D721Med (cell line): ENCODE measurements at places on chromosomes 11 and 22.

GRCh38 chr22:36280379-36280778, 27.4 kb downstream of the APOL1 start:
- DNase-seq = no peak

DNA sequence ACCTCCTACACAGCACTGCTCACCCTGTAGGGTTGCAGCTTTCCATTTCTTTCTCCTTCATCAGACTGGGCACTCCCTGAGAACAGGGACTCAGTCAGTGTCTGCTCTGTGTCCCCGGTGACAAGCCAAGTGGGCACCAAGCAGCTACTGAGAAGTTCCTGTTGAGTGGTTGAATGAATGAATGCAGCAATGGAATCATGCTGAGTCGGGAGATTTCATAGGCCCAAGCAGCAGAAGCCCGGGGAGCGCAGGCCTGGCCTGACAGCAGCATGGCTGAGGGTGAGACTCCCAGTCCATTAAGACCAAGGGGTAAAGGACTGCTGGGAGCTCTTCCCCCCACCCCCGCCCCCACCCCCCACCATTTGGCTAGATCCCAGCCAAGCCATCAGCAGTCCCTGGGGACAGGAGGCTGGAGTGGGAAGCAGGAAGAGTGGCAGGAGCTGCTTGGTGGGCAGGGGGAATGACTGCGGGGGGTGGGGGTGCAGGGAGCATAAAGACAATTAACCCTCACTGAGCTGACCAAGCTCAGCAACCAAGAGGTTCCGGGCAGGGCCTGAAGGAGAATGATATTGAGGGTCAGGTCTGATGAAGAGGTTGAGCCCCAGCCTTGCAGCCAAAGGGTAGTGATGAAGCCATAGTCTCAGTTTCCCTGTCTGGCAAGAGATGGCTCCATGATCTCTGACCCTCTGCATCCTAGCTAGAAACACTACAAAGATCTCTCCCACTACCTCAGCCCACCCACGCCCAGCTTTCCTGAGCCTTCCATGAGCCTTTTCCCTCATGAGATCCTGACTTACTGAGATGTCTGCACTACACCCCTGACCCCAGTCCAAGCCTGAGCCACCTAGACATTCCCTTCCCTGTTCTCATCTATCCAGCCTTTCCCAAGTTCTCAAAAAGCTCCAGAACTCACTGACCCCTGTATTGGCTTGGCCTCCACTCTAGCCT, 2.8 kb downstream of the PDE2A start:
- DNase-seq = no peak

DNA sequence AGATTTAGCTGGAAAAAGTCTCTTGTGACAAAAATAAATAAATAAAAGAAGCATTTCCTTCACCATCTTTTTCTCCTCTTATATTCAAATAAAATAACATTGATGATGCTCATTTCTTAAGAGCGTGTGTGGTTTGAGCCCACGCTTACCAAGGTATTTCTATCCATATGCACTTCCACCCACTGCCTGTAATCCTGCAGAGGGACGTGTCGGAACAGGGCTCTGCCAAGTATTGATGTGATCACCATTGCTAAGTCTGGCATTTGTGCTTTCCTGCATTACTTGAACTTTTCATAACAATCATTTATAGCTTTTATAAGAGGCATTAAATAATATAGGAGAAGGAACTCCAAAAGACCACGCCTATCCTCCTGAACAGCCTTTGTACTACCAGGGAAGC, 107.6 kb downstream of the SHANK2 start:
- DNase-seq = no peak

- no peak for DNase-seq
Measured at GRCh38 chr11:44627911-44628729, 62.7 kb downstream of the CD82 start.

GRCh38 chr22:37242395-37242918, 1.6 kb downstream of the RAC2 start:
- DNase-seq = no peak

GRCh38 chr11:12508151-12508751, 130.9 kb downstream of the PARVA start:
- no peak for DNase-seq

DNA sequence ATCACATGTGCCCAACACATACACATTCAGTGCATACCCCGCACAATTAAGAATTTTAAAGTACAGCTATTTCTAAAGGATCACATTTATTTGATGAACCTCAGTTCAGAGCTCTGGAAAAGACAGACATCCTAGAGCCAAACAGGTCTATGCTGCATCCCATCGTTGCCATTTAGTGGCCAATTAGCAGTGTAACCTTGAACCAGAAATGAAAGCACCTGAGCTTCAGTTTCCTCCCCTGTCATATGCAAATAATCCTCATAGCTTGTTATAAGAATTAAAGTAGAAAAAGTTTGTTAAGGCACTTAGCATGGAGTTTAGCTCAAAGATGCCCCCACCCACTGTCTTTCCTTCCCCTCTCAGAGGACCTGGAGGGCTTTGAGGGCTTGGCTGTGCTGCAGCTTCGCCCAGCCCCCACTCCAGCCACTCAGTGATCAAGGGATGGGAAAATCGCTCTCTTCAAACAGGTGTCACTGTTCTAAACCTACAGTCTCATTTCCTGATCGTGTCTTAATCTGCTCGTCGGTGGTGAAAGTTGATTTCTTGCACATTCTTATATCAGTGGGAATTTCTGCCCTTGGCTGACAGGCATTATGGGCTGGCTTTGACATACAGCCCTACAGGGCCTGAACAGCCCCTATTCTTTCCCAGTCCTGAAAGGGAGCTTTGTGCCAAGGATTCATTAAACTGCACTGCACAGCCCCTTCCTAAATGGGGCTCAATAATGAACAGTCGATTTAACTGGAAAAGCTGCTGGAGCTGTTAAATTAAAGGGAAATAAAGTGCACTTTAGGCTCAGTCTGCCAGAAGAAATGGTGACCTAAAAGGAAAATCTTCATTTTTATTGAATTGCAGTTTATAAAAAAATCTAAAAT, 23.3 kb upstream of the FAM181B start:
- DNase-seq = no peak

DNA sequence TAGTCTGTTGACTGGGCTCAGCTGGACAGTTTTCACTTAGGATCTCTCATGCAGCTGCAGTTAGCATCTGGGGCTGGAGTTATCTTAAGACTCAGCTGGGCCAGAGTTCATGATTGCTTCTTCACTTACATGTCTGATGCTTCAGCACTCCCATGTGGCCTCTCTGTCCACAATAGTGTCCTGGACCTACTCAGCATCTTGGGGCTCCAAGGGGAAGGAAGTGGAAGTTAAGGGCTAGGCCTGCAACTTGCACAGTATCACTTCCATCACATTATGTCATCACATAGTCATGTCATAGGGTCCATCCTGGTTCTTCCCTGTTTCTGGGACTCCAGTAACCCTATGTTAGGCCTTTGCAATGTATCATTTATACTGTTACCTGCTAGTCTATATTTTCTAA, 115.9 kb downstream of the C11orf65 start:
- DNase-seq = no peak

DNA sequence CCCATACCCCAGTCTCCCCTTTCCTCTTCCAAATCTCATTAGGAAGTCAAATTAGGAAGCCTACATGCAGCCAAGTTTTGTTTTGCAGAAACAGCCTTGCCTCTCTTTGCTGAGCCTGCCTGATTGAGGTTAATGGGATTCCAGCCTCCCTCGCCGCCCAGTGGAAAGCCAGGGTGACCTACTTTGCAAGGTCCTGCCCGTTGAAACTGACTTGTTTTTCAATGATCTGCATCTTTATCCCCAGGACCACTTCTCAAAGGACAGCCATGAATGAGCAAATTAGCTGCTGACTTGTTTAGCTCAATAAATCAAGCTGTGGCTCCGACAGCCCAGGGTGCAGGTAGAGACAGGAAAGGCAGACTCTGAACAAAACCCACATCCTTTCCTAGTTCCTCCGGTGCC, 110.4 kb downstream of the RRAS2 start:
- no peak for DNase-seq

DNA sequence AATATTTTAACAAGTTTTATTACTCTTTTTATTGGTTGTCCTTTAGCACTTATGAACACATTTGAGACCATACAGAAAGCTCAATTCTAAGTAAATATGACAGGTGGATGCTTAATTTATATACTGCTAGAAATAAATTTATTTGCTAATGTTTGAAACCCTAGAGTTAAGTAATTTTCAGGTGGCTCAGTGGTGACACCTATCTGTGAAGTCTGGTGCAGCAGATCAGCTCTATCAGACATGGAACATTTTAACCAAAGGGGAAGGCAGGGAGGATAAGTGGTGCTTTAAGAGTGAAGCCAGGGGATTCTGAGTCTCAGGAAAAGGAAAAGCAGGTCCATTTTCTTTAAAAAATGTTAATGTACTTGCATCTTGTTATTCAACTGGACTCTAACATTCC, 175.8 kb downstream of the DSCAML1 start:
- DNase-seq = no peak

- no peak for DNase-seq
Measured at GRCh38 chr11:68044898-68045351, 6.1 kb downstream of the TCIRG1 start.

- DNase-seq = no peak
Measured at GRCh38 chr11:69073469-69073868, 24.7 kb downstream of the TPCN2 start.

DNA sequence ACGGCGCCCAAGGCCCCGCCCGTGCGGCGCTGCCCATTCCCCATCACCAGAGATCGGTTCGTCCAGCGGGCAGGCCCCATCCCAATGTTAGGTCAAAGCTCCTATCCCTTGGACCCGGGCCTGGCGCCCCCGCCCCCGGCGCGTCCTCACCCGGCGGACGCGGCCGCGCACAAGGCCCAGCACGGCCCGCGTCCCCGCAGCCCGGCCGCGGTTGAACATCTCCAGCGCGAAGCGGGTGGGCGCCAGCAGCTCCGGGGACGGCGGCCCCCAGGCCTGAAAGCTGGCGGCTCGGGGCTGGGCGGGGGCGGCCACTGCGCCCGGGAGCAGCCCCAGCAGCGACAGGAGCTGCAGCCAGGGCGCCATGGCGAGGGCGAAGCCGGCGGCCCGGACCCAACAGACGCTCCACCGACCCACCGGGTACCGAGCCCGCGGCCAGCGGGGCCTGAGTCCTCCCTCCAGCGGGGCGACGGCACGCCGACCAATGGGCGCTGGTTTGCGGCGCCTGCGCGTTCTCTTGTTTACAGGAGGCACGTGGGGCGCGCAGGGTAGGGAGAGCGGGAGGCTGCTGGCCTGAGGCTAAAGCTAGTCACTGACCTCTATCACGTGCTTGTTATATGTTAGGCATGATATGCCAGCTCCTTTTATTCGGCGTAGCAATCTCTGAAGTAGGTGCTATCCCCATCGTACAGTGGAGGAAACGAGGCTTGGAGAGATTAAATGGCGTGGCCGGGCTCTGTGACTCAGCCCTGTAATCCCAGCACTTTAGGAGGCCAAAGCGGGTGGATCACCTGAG, at the start of gene CTSF:
TSS of gene CTSF (minus strand) at position 483 of the 793 bp plus-strand sequence. CDS start at position 363, 120 bp downstream.
- peak; percentile 100 for DNase-seq

DNA sequence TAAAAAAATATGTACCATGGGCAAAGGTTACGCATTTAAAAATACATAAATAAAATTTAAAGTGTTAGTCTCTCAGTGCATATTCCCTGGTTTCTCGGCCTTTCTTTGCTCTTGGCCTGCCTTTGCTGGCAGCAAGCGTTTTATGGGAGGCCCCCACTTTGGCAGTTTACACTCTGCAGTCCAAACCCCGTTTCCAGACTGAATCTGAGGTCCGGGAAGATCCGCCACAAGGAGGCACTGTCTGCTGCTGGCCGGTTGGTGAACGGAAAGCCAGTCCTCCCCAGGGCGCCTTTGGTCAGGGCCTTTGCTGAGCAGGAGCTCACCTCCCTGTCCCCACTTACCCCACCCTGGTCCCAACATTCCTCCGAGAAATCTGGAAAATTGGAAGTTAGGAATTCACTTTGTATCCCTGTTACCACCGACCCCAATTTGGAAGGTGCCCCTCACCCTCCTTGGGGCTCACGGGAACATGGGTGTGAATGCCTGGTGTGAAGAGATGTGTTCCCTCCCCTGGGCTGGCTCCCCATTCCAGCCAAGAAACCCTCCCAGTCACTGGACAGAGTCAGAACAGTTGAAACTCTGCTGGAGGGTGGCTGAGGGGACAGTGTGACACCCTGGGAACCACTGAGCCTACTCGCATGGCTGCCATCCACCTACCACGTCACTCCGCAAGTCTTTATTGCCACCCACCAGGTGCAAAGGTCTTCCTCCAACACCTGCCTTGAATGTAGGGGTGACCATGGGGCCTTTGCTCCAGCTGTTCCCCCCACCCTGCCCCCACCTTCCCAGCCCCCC, 9.4 kb upstream of the SF1 start:
- DNase-seq = peak; percentile 75

- DNase-seq = no peak
Measured at GRCh38 chr11:120012245-120012644, 125.7 kb downstream of the TRIM29 start.

GRCh38 chr11:122523846-122524805, 131.4 kb upstream of the UBASH3B start:
- no peak for DNase-seq

GRCh38 chr11:65890324-65891218, at the start of gene CCDC85B:
CCDC85B (plus strand) TSS chr11:65890673; CDS start chr11:65890784, 111 bp downstream.
- DNase-seq = peak; percentile 89

GRCh38 chr11:117478126-117478860, 150.6 kb downstream of the CEP164 start:
- no peak for DNase-seq

DNA sequence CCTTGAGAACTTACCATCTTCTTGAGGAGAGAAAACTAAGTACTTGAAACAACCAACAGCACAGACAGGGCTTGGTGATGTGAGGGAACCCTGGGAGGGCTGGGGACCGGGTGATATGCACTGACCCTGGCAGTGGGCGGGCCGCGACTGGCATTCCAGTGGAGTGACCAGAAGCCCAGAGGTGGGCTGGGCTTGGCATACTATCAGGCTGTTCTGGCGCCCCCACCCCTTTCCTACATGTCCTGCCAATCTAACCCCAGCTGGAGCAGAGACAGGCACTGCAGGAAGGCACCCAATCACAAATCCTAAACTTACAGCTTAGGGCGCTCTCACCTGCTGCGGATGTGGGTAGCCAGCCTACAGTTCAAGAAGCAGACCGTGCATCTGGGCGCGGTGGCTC, 54.0 kb upstream of the GCAT start:
- no peak for DNase-seq

GRCh38 chr11:46386674-46387073, 4.9 kb downstream of the CHRM4 start:
- DNase-seq = no peak

DNA sequence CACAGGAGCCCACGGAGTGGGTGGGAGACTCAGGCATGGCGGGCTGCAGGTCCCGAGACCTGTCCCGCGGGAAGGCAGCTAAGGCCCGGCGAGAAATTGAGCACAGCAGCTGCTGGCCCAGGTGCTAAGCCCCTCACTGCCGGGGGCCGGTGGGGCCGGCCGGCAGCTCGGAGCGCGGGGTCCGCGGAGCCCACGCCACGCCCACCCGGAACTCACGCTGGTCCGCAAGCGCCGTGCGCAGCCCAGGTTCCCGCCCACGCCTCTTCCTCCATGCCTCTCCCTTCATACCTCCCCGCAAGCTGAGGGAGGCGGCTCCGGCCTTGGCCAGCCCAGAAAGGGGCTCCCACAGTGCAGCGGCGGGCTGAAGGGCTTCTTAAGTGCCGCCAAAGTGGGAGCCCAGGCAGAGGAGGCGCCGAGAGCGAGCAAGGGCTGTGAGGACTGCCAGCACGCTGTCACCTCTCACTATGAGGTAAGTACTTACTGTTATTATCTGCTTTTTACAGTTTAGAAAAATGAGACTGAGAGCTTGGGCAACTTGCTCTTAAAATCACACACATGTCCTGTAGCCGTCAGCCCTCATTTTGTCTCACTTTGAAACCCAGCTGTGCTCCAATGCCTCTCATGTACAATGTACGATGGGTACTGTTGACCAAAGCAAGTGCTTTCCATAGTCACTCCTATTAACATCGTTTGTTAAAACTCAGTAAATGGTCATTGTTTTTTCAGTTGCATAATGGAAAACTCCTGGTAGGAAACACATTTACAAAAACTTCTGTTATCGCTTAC, 12.2 kb upstream of the OR10D3 start:
- no peak for DNase-seq
